GOT3 (cell line): ENCODE measurements at places on chromosomes 1 and 21.

GRCh38 chr1:156887317-156887716 is 6.2 kb upstream of the PEAR1 start:
- DNase-seq = no peak

DNA sequence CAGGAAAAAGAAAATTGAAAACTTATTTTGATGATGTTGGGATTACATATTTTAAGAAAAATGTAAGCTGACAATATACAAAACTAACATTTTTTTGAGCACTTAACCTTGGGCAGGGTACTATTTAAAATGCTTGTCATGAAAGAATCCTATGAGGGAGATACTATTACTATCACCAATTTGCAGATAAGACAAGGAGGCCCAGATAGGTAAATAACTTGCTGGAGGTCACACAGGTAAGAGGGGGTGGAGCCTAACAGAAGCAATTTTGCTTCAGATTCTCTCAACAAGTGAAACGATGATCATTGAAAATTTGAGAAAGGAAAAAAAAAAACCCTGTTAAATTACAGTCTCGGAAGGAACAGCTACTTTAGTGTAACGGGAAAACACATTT is 1.2 kb downstream of the GART start:
- no peak for DNase-seq

GRCh38 chr1:183039330-183039729 is 16.1 kb downstream of the LAMC1 start:
- DNase-seq = no peak

- no peak for DNase-seq
These were observed 26.0 kb upstream of the BCL9 start for GRCh38 chr1:147515045-147515869.

DNA sequence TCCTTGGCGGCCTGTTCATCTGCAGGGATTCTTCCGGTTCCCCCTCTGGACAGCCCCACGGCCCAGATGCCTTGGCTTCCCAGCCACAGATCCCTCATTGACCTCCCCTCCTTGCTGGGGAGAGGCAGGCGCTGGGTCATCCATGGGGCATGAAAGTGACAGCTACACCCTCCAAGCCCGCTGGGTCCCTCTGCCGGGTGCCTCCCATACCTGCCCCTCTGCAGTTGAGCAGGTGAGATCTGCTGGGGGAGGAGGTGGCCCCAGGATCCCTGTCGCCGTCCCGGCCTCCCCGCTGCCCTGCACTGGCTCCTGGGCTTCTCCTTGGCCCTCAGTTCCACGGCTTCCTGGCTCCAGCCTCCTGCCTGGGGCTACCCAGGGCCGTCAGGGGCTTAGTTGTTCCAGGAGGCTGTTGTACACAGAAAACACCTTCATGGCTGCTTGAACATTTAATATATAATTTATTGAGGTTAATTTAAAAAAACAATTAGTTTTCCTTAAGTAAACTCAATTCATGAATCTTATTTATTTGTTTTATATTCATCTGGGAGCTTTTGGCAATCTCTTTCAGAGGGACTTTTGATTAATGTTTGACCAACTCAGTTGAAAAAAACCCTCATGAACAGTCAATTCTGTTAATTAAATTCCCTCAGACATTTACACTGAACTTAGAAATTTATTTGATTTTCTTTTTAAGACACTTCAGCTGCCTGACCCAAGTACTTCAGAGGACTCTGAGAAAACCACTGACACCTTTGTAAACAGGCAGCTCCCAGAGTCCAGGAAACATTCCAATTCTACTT is 67.6 kb upstream of the ABCG1 start:
- no peak for DNase-seq

GRCh38 chr1:34292472-34292871 is 115.8 kb downstream of the C1orf94 start:
- no peak for DNase-seq

- no peak for DNase-seq
These were observed 11.1 kb upstream of the TNFRSF14 start for GRCh38 chr1:2544875-2545640.

GRCh38 chr1:185345913-185346720 is 29.1 kb upstream of the IVNS1ABP start:
- DNase-seq = no peak

DNA sequence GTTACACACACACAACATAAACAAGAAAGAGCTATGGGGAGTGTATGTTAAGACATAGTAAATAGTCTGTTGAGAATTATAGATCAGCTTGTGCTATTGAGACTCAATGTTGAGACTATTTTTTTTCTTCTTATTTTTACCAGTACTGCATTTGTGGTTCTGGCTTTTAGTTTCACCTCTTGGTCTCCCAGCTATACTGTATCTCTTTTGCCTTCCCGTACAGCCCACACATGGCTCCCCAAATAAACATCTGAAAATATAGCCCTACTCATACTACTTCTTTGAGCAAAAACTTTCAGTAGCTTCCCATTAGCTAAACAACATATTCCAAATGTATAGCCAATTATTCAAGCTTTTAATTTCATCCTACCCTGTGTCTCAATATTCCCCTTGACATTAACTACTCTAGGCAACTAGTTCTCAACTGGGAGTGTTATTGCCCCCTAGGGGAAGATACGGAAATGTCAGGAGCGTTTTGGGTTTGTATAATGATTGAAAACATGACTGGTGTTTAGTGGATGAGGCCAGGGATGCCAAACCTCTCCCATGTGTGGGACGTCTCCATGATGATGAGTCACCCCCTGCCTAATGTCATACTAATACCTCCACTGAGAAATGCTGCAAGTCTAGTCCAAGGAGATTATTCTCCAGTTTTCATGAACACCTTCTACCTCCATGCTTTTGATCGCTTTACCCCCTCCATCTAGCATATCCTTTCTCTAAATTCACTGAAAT is 6.8 kb downstream of the RPE65 start:
- peak; percentile 16 for DNase-seq

DNA sequence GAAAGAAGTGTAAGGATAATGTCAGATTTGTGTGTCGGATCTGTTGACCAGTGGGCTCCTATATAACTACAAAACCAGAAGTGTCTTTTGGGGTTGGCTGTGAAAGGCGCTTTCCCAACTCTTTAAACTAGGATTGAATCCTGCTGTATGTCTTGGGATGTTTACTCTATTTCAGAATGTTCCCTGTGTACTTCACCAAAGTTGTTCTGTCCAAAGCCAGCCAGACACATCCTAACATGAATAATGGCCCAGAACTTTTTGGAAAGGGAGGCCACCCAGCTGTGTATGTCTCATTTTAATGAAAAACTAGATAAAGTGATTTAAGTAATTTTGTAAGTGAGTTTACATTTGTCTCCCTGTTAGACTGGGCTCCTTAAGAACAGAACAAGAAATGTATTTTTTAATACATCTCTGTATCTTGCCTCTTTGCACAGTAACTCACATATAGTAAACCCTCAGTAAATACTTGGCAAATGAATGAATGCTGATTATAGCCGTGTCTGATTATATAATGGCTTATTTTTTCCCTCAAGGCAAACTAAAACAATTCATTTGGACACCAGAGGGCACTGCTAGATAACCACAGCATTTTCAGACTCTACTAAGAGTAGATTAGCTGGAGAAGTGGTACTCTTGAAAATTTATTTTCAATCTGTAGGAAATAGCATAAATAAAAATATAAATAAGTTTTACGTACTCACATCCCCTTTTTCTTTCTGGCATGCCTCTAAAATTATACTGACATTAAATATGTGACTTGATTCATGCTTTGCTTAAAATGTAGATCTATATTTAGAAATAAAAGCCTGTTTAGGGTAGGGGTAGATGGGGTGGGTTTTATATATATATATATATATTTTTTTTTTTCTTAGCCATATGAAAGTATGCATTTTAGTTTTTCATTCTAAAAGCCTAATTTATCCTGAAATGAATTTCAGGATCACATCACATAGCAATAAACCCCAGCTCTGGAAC is 23.8 kb downstream of the TSEN15 start:
- no peak for DNase-seq

DNA sequence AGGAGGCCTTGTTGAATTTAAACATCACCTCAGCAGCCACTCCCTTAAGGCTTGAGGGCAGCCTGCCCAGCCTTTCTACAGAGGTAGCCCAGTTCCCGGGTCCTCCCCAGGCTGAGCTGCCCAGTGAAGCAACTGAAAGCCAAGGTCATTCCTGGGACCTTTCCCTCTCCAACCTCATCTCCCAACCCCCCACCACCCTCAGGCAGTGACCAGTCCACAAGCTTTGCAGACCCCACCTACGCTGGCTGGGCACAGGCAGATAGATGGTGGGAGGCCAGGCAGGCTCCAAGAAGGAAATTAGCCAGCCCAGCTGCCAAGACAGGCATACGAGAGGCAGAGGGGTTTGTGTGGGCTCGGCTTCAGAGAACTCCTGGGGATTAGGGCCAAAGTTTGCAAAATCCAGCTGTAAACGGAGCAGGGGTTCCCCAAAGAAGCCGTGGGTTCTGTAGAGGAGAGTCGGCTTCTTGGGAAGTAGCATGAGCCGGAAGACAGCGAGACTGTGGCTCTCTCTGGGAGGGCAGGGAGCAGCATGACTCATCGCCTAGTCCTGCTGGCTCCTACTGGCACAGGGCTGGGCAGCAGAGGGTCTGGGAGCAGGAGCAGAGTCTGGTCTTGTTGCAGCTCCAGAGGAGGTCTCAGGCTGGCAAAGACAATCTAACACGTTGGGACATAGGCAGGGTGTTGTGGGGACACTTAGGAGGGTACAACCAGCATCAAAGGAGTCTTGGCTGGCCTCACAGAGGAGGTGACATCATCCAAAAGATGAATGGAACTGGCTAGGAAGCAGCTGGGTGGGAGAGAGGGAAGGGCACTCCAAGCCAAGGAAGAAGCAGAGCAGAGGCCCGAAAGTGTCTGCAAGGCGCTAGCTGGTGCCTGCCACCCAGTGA is 2.8 kb upstream of the ZC3H12A start:
- DNase-seq = peak; percentile 31

- DNase-seq = peak; percentile 90
These were observed 68.1 kb downstream of the URB2 start for GRCh38 chr1:229694053-229694693.

DNA sequence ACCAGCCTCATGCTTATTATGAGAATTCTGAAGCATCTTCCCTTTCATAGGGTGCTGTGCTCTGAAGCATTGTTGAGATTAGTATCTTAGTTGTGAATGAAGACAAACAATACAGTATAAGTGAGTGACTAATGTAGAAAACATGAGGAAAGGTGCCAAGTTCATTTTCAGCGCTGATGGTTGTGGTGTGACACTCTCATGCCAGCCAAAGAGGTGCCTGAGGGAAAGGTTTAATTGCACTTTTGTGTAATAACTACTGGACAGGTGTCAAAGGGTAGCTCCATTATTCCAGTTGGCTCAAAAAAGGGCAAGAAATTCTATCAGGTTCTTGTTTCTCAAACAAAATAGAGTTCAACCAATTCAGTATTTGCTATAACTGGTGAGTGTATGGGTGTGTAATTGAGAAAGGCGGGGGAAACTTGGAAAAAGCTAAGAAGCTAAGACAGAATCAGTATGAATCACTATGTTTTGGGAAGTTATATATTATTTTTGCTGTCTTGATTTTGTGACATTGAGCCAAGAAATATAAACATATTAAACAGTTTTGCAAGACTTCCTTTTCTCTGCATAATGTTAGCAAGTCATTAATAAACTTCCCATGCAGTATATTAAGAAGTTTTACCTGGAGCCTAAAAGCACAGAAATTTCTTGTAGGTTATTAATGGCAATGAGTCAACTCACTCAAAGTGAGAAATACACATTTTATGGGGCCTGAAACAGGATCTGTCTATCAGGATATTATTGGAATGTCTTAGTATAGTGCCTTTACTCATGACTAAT is 31.8 kb downstream of the KCNK2 start:
- DNase-seq = no peak

GRCh38 chr1:10693497-10694273 is 102.8 kb downstream of the CASZ1 start:
- no peak for DNase-seq
